ENCODE measurements at places on chromosomes 5 and 9.
A peak's percentile ranks its signal among the peaks of the same experiment; 100 is the strongest.

- no peak for DNase-seq
Observed at GRCh38 chr5:57611177-57611576, 128.6 kb upstream of the ACTBL2 start.

DNA sequence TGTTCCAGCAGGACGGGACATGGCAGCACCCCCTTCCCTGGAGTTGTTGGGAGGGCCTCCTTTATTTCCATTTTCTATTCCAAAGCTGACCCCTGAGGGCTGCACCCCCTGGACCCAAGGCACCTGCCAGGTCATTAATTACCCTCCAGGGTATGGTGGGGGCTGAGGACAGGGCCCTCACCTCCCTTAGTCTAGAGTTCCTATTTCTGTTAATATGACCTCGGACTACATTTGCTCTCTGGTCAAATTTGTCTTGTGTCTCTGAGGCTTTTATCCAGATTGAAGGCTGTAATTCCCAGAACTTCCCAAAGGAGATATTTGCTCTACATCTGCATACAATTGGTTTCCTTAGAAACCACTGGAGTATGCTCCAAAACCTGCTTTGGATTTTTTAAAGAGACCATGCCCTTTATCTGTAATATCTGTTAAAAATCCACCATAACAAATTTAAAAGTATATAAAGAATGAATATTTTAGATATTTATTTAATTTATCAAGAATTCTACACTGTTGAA is 16.8 kb downstream of the PHF2 start:
- no peak for DNase-seq

DNA sequence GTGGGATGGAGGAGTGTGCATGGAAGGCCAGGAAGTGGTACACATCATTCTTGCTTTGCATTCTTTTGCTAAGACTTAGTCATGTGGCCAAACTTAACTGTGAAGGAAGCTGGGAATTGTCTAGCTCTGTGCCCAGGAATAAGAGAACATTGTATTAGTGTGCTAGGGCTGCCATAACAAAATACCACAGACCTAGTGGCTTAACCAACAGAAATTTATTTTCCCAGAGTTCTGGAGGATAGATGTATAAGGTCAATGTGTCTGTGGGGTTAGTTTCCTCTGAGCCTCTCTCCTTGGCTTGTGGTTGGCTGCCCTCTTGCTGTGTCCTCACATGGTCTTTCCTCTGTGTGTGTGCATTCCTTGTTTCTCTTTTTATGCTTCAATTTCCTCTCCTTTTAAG is 32.4 kb downstream of the NNT start:
- DNase-seq = peak; percentile 26

DNA sequence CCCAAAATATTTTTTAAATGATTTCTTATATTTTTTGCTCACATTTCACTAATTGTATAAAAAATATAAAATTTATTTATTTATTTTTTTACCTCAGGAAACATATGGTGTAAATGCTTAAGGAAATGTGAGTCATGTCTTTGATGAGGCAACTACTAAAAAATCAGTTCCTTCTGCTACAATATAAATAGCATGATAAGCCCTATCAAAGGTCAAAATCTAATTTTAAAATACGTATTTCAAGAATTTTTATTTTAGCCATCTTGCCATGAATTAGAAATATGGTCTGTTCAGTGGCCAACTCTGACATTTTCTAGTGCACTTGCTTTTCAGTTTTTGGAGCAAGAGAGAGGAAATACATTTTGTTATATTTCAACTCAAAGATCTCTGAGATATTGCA is 50.5 kb downstream of the PDE4D start:
- DNase-seq = peak; percentile 19

- DNase-seq = peak; percentile 53
Observed at GRCh38 chr5:174245516-174246075, 200.1 kb downstream of the NSG2 start.

DNA sequence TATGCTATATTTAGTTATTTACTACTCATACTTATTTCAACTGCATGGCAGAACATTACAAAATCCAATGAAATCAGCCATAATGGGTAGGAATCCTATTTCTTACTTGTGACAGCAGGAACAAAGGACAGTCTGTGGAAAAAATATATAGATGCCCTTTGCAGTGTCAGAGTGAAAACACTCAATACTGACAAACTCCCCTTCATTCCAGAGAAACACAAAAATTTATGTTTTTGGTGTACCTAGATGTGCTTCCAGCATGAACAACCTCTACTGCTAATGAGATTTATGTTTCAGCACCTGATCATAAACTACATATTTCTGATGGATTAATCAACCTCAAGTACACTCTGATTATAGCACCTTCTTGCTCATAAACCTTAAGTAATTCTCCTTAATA is 132.4 kb downstream of the CDH10 start:
- no peak for DNase-seq

- DNase-seq = no peak
Observed at GRCh38 chr5:132819468-132819867, 6.4 kb downstream of the SOWAHA start.

GRCh38 chr5:90881626-90882150 is 323.1 kb downstream of the ADGRV1 start:
- DNase-seq = no peak

DNA sequence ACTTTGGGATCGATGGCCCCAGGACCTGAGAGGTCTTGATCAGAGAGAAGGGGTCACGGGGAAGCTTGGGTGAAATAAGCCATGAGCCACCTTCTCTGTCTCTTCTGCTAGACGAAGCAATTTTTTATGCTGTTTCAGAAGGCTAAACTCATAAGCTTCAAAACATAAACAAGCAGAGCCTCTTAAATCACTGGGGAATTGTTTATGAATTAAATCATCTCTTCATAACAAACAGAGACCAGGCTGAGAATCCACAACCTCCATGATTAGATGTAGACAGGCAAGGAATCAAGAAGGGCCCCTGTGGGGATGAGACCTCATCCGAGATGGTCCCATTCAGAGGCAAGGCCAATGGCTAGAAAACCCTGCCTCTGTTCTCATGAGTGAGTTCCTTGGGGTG is 21.7 kb upstream of the TCOF1 start:
- DNase-seq = no peak

DNA sequence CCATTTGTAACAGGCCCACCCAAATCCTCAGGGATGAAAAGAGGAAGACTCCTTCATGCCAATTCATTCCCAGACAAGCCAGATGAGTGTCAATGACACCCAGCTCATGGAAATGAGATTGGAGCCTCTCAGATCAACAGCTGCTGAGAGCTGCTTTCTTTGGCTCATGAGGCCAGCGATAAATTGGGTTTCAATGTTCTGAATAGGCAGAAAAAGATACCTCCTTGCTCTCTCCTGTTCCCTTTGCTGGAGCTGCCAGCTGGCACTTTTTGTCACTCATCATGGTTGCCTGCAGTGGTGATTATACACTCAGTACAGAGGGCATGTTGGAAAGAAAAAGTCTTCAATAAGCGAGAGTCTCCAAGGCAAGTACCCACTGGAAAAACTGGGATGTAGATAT is 47.1 kb downstream of the SH3RF2 start:
- DNase-seq = no peak

DNA sequence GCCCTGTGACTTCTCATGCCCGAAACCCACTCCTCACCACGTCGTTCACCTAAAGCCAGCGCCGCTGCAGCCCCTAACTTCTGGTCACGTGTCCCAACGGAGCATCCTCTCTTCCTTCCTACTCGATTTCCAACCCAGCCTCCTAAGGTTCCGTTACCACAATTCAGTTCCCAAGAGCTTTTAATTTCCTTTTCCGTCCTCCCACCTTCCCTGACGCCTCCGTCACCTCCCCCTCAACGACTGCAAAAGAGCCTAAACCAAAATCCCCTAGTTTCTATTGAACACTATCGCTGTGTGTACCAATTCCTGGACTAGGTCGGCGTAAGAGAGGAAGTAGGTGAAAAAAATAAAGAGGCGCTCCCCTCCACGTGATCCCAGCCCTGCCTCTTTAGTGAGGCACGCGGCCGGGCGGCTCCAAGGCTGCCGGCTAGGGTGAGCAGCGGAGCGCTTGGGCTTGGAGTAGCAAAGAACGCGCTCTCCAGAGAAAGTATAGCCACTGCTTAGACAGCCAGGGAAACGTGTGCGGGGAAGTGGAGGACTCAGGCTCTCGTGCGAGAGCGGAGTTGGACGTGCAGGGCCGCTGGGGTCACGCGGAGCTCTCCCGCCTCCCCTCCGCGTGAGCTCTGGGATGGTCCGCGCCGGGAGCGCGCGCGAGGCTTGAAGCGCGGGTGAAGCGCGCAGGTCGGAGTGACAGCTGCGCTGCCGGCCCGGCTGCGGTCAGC is at the start of the genes CENPP and NOL8:
Gene CENPP (plus strand): TSS at position 685 of the 722 bp plus-strand sequence.
Gene NOL8 (minus strand): TSS at position 82 of the 722 bp plus-strand sequence. CDS start 1,189 bp downstream, outside the sequence.
- peak; percentile 89 for DNase-seq

DNA sequence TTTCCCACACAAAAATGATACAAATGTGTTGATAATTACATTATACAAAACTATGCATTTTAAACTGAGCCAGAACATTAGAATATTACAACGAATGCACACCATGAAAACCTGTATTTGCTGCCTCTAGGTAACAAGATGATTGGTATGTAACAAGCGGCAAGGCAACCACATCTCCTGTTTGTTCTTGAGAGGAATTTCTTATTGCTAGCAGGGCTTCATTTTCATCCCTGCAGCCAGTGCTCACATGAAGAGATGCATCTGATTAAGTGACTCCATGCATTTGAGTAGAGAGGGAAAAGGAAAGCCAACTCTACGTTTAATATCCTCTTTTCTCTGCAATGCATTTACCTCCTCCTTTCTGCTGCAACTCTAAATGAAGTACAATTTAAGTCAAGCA is 36.6 kb downstream of the FRMD3 start:
- DNase-seq = peak; percentile 19

DNA sequence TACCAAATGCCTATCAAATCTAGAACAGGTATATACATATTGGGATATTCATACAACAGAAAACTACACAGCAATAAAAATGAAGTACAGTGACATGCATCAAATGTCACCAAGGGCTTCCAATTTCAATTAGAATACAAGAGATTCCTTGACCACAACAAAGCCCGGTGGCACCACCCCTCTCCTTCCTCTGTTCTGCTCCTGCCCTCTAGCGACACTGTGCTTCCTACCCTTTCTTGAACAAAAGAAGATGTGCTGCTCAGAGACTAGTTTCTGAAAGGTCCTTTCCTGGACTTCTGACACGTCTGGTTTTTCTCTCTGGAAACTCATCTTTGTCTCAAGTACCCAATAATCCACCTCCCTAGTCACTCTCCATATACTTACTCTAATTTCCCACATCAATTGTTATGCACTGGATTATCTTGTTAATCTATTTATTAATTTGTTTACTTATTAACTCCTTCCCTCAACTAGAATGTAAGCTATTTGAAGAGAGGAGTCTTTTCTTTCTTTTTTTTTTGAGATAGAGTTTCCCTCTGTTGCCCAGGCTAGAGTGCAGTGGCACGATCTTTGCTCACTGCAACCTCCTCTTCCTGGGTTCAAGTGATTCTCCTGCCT is 70.4 kb upstream of the CTSV start:
- peak; percentile 3 for DNase-seq

- no peak for DNase-seq
Observed at GRCh38 chr5:138817241-138817640, 57.9 kb downstream of the LRRTM2 start.

GRCh38 chr5:84825606-84826005 is 440.9 kb upstream of the EDIL3 start:
- peak; percentile 28 for DNase-seq

GRCh38 chr9:4009006-4009511 is 290.8 kb downstream of the GLIS3 start:
- peak; percentile 13 for DNase-seq

- DNase-seq = no peak
Observed at GRCh38 chr5:101917166-101917565, 378.9 kb downstream of the SLCO4C1 start.

Measured in fibroblast of skin of right quadriceps (primary cell).